ENCODE measurements at places on chromosomes 5 and 9. TPM values are rescaled to one million over a fixed set of nuclear protein-coding genes. Genes with fewer than 3 reads are reported as not detected.

- DNase-seq: no peak
These were observed 3.1 kb downstream of the RASGEF1C start for GRCh38 chr5:180205916-180206315.

DNA sequence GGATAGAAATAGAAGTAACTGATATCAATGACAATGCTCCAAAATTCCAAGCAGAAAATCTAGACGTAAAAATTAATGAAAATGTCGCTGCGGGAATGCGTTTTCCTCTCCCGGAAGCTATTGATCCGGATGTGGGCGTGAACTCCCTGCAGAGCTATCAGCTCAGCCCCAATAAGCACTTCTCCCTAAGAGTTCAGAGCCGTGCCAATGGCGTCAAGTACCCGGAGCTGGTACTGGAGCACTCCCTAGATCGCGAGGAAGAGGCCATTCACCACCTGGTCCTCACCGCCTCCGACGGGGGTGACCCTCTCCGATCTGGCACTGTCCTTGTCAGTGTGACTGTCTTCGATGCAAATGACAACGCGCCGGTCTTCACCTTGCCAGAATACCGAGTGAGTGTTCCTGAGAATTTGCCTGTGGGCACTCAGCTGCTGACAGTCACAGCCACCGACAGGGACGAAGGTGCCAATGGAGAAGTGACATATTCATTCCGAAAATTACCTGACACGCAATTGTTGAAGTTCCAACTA, 818 bp downstream of the PCDHGA10 start:
- no peak for DNase-seq

DNA sequence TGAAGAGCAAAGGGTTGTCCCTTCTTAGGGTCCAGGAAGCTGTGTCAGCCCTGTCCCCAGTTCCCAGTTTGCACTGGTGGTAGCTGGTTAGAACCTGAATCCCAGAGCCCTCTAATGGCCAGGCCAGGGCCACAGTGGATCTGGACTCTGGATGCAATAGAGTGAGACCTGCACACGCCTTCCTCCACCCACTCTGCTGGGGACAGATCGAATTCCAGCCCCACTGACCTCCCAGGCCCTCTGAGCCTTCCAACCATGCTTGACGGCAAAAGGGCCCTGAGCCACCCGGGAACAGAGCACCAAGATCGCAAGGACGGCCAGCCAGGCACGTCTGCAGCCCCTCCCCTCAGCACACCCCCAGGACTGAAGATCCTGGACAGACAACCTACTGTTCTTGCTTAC, 23.7 kb downstream of the NAIF1 start:
- DNase-seq: no peak

- DNase-seq: no peak
These were observed 66.9 kb downstream of the SEMA4D start for GRCh38 chr9:89430995-89431394.

GRCh38 chr5:102596113-102596512, 97.3 kb upstream of the SLCO6A1 start:
- DNase-seq: no peak

- DNase-seq: no peak
These were observed 8.7 kb downstream of the STK10 start for GRCh38 chr5:172178991-172179989.

- DNase-seq: no peak
These were observed 483.7 kb downstream of the BNC2 start for GRCh38 chr9:16386827-16387077.

DNA sequence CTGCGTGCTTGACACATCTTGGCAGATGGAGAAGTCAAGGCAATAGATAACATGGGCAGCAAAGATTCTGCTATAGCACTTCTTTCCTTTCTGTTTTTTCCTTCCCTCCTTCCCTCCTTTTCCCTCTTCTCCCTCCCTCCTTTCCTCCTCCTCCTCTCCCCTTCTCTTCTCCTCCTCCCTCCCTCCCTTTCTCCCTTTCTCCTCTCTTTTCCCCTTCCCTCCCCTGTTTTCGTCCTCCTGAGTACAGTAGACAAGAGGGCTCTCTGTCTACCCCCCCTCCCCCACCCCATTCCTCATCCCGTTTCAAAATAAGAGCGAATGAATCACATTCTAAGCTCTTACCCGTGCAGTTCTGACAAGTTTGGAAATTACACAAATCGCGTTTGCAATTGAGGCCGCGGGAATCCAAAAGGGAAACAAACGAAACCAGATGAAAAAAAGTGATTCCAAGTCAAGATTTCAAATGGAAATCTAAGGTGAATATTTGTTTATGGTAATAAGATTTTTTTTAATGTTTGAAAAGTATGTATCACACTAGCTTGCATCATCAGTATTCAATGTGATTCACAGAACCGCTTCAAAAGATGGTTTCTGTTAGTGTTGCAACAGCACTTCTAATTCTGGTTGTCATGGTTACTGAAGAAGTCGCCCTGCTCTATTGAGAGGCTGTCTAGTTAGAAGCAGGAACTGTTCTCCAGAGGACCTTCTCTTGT, 1.3 kb downstream of the NIM1K start:
- DNase-seq: no peak

DNA sequence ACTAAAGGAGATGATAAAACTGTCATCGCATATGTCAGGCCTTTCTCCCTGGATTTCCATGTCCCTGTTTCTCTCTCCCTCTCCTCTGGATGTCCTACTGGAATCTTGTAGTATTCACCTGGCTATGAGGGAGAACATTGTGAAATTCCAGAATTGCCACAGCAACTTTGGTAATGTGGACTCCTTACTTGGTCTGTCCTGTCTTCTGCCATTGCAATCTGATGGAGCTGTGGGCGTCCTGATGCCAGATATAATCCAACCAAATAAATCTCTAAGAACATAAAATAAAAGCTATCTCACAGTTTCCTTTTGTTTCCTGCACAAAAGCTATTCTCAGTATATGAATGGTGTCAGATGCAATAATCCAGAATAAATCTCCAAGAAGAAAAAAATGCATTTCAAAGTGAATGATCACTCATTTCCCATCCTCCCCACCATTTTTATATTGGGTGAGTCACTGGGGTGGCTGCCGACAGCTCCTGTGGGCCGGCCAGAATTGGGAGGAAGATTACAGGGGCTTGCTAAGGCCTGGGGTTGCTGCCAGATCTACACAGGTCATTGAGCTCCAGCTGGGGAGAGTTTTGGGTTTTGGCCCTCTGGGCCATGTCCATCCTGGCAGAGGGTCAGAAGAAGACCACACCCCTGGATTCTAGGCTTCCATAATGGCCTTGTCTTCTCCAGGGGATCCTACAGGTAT, 160.7 kb upstream of the PITX1 start:
- no peak for DNase-seq

DNA sequence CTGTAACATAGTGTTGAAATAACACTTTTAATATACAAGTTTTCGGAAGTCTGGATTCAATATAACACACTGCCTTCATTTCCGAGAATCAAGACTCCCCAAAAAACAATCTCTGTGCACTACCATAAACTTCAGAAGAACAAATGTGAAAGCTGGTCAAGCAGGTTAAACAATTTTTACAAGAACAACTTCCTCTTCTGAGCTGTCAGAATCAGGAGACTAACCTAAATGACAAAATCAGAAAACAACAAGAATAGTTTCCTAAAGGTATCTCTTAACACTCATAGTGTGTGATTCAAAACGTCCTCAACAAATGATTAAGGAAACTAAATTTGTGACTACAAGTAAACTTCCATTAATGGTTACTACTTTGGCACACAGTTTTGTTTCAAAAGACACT, 11.6 kb downstream of the C9orf72 start:
- DNase-seq: no peak

DNA sequence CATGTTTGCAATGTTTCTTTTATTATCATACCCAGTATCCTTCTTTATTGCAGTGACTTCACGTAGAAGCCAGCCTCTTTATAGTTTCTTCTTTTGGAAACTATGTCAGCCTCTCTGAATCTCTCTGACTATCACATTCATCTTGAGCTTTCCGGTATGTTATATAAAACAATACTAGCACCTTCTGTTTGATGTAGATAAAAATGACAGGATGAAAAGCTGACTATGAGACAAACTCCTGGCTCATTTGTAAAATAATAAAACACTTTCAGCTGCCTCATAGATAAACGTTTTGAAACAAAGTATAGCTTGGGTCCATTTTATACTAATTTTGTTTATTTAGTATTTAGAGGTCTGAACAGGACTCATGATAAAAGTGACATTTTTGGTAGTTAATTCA, 1145.4 kb upstream of the NUDT12 start:
- no peak for DNase-seq

- DNase-seq: no peak
These were observed 81.3 kb downstream of the RAPGEF1 start for GRCh38 chr9:131658377-131659129.

Gene SLC6A19
- total RNA-seq: not detected

Gene PCDHB4
- 1.5 TPM for total RNA-seq

Gene PCDHGA5
- 5.3 TPM for total RNA-seq

Gene GNA14
- total RNA-seq: 1.7 TPM

Gene GMCL2
- total RNA-seq: not detected

Gene SMIM3
- 15.2 TPM for total RNA-seq

Gene ANKRD34B
- total RNA-seq: not detected

Gene FOXD4
- total RNA-seq: 0.12 TPM

Gene ADRB2
- 5.4 TPM for total RNA-seq

Gene FBXL7
- total RNA-seq: 21.6 TPM

Gene HSD17B3
- total RNA-seq: 0.59 TPM

All from left ventricle myocardium superior (tissue), 1 donor.